ENCODE measurements at places on chromosomes 5 and 9.
A peak's percentile ranks its signal among the peaks of the same experiment; 100 is the strongest.

DNA sequence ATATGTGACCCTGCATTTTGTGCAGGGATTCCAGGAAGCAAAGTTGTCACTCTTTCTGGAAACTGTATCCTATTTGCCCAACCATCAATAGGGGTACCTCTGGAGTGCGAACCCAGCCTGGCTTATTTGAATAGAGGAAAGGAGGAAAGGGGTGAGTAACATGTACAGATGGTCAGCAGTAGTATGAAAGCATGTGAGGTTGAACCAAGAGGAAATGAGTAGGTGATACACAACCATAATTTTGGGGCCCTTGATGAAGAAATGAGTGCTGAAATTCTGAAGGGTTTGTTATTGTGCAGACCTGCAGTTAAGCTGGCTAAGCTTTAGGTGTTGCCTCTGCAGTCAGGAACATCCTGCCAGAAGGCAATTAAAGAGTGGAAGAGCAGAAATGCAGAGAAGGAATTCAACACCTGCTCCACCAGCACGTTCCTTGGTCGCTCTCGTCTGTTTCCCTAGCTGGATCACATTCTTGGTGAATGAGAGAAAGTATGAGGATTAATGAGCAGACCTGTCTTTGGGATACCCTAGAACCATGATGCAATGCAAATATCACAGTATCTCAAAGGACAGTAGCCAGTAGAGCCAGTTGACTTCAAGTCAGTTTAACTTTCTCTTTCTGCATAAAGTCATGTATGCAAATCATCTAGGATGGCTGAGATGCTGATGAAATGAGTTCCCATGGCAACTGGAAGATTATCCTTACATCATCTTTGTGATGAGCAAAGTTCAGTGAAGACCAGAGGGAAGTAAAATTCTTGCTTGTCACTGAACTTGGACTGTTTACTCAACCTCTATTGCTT is 13.2 kb upstream of the IL12B start:
- no peak for DNase-seq

- no peak for DNase-seq
These were observed 127.1 kb downstream of the TMC1 start for GRCh38 chr9:72648324-72649126.

- no peak for DNase-seq
These were observed 21.9 kb downstream of the MOCS2 start for GRCh38 chr5:53087621-53088121.

DNA sequence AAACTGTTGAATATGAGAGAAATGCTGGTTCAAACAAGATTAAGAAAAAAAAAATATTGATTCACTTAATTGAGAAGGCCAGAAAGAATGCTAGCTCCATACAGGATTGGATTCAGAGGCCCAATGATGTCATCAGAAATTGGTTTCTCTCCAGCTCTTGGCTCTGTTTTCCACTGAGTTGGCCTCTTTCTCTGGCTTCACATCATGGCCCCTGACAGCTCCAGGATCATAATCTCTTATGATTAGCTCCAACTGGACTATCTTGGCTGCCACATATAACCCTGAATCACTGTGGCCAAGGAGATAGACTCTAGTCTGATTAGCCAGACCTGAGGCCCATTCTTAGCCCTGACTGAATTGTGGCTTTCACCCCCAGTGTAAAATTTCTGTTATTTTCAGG is 244.7 kb upstream of the GRAMD2B start:
- DNase-seq = peak; percentile 24

GRCh38 chr5:63570752-63571151 is 391.5 kb downstream of the HTR1A start:
- DNase-seq = no peak

- DNase-seq = no peak
These were observed 78.0 kb upstream of the IRX4 start for GRCh38 chr5:1960595-1961303.

- DNase-seq = no peak
These were observed 199.7 kb downstream of the ISL1 start for GRCh38 chr5:51582871-51583394.

DNA sequence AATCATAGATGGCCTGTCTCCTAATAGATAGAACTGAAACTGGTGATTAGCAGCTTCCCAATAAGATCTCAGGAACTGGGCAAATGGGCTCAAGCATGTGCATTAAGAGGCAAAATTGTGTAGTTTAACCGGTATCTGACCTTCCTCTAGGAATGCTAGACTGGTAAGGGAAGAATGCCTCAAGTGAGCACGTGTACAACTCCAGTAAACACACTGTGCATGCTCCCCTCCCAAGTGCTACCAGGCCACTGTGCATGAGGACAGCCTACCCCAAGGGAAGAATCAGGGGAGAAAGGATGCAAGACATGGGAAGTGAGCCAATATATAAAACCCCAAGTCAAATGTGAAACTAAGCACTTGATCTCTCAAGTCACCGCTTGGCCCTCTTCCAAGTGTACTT is 1157.4 kb upstream of the CDH18 start:
- peak; percentile 1 for DNase-seq

- DNase-seq = no peak
These were observed 90.8 kb downstream of the TMEM167A start for GRCh38 chr5:82986404-82986803.

- DNase-seq = no peak
These were observed 27.1 kb upstream of the HTR4 start for GRCh38 chr5:148681157-148682057.

DNA sequence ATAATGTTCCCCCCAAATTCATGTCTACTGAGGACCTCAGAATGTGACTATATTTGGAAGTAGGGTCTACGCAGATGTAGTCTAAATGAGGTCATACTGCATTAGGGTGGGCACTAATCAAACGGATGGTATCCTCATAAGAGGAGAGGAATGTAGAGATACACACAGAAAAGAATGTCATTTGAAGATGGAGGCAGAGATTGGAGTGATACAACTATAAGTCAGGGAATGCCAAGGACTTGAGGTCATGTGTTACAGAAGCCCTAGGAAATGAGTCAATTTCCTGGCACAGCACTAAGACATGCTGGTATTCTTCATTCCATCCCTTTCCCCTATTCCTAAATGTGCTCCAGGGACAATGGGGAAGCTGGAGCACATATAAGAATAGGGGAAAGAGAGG is 758 bp upstream of the PDCD1LG2 start:
- peak; percentile 99 for DNase-seq

DNA sequence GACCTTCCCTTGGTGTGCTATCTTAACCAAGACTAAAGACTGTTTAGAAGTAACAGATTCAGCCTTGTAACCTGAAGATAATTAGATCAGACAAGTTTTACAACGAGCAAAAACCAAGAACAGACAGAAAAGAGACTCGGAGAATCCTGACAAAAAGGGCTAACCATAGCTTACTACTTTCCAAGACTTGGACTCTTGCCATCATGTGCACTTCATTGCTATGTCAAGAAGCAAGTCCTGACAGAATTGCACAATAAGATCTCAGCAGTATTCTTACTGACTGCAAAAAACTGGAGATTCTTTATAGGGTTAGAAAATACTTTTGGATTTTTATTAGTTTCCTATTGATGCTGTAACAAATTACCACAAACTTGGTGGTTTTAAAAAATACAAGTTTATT is 1539.0 kb upstream of the NUDT12 start:
- DNase-seq = peak; percentile 30

GRCh38 chr5:93782978-93783377 is 41.6 kb upstream of the POU5F2 start:
- DNase-seq = peak; percentile 16

DNA sequence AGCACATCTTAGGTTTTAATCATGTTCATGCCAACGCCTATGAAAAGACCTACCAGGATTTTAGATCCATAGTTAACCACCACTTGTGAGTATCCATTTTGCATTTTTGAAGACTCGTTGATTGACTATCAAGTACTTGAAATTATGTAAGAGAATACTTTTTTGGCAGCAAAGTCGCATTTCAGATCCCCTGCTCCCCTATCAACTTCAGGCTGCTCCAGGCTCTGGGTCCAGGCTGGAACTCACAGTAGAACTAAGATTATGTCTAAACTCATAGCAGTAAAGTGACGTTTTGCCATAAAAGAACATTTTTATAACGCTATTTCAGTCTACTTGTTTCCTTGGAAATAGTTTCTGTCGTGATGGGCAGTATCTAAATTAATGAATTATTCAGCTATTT is 267.7 kb downstream of the FANCC start:
- DNase-seq = no peak

- DNase-seq = no peak
These were observed 436.2 kb downstream of the SH3GL2 start for GRCh38 chr9:18015116-18015515.

DNA sequence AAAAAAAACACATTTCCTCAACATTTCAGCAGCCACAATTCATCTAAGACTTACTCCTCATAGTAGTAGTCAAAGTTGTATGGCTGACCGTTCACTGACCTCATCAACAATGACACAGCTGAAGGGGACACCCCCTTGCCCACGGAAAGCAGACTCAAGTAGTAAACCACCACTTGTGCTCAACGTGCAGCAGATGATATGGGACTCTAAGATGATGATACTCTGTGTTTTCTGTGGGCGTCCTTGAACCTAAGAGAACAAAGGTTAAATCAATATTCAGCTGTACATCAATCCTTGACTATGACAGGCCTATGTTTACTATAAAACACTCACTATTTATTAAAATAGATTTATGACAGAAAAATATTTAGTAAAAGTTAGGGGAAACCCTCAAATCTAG is 71.6 kb downstream of the SETX start:
- no peak for DNase-seq

DNA sequence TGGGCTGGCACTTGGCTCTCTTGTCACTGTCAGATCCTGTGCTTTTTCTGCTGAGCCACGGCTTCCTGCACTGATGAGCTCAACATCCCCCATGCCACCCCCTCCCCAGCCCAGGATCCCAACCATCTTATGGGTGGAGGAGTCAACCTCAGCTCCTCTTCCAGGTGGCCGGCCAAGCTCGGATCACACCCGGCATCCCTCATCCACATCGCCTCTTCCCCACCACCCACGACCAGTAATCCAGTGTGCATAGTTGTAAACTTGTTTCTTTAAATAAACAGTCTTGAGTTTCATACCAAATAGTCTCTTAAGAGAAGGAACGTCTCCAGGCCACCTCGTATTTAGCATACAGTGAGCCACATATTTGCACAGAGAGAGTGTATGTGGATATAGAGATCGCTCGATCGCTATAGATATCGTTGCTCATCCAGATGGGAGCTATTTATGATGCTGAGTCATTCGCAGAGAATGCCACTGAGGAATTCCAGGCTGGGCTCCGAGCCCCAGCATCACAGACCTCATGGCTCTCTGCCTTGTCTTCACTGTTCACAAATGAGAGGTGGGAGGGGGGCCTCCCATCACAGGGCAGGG is 61.8 kb upstream of the CPLX2 start:
- peak; percentile 89 for DNase-seq
